ENCODE measurements at places on chromosomes 3 and 15.
A peak's percentile ranks its signal among the peaks of the same experiment; 100 is the strongest.

DNA sequence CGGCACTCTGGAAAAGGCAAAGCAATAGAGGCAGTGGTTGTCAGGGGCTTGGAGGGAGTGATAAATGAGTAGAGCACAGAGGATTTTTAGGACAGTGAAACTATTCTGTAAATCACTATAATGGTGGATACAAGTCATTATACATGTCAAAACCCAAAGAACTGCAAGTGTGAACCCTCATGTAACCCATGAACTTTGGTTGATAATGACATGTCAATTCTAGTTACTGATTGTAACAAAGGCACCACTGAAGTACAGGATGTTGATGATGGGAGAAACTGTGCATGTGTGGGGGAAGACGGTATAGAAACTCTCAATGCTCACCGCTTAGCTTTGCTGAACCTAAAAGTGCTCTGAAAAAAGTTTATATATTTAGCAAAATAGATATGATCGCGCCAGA lies 36.0 kb downstream of the BTLA start:
- no peak for DNase-seq

DNA sequence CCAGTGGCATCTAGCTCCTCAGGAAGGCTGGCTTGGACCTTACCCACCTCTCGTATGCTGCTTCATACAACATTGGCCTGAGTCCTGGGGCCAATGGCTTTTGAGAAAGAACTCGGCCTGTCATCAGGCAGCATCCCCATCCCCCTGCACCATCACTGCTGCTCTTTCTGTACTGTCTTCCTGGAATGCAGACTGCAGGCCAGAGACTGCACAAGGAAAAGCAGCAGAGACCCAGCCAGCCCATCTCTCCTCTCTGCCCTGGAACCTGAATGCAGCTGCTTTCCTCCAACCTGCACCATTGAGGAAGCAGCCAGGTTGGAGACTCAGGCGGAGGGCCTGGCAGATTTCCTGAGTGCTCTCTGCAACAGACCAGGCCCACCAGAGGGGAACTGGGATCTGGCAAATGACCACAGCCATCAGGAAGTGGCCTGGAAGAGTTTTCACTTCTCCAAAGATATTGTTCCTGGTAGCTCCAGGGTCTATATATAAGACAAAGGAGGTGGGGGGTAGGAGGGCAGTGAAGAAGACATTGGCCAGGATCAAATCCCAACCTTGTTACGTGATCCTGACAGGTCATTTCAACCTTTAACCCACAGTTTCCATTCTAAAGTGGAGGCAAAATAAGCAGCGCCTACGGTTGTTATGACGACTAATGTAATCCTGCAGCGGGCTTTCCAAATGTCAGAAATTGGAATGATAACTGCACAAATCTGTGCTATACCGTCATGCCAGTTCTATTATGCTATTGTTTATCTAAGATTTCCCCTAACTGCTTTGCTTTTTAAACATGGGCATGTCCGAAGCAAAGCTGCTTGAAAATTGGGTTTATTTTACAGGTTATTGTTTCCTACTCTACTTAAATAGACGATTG lies 24.4 kb upstream of the RAB7A start:
- DNase-seq = no peak

DNA sequence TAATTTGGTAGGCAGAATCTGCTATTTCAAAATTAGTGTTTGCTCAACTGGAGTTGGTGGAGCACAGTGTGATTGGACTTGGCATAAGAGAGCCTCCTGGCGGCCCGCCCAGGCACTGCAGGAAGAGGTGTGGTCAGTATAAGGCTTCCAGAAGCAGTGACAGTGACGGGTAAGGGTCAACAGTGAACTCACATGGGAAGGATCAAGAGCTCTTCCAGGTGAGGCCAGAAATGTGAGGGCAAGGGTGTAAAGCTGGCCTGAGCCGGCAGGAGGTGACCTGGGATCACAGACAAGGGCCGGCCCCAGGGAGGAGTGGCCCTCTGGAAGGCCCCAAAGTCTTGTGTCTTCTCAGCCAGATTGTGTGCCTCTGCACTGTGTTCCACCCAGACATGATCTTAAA lies 93.2 kb upstream of the RNF7 start:
- peak; percentile 31 for DNase-seq

- no peak for DNase-seq
Observed at GRCh38 chr15:45149060-45149459, 19.3 kb downstream of the DUOX1 start.

GRCh38 chr3:137852391-137852830 lies 88.3 kb downstream of the SOX14 start:
- no peak for DNase-seq

- DNase-seq = no peak
Observed at GRCh38 chr3:45939341-45939771, 3.9 kb upstream of the CXCR6 start.

GRCh38 chr3:186330772-186331460 lies 31.1 kb downstream of the DGKG start:
- no peak for DNase-seq

- no peak for DNase-seq
Observed at GRCh38 chr3:51398595-51399310, 7.7 kb downstream of the RBM15B start.

DNA sequence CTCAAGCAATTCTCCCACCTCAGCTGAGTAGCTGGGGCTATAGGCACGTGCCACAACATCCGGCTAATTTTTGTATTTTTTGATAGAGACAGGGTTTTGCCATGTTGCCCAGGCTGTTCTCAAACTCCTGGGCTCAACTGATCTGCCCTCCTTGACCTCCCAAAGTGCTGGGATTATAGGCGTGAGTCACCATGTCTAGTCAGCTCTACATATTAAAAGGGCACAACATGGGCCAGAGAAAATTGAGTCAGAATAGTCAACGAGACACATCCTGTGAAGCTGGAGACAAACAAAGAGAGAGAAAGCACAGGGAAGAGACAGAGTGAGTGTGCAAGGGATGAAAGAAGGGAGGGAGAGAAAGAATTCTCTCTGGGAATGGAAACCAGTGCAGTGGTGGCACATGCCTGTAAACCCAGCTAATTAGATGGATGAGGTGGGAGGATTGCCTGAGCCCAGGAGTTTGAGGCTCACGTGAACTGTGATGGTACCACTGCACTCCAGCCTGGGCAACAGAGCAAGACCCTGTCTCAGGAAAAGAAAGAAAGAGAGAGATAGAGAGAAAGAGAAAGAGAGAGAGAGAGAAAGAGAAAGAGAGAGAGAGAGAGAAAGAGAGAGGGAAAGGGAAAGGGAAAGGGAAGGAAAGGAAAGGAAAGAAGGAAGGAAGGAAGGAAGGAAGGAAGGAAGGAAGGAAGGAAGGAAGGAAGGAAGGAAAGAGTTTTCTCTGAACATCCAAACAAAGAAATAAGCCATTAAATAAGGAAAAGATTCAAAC lies 107.2 kb upstream of the SLC25A36 start:
- DNase-seq = no peak

DNA sequence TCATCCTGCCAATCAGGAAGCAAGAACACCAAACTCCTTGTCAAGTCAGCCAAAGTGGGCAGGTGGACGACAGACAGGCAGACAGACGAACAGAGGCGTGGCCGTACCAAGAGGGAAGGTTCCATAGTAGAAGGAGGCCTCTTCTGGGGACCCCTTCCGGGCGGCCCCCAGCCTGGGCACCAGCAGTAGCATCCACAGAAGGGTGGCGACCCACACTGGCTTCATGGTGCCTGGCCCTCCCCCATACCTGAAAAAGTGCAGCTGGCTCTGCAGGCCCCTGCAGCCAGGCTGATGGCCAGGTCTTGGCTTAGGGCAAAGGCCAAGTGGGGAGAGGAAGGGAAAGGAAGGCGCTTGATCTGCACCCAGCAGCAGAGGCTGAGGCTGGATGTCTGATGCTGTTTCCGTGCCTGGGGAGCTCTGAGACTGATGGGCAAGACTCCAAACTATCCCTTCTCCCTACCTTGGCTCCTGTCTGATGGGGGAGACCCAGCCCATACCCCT lies 607 bp downstream of the LCTL start:
- DNase-seq = no peak

- no peak for DNase-seq
Observed at GRCh38 chr3:11385891-11386290, 113.7 kb downstream of the ATG7 start.

GRCh38 chr3:78659386-78659987 lies 1108.3 kb downstream of the ROBO1 start:
- peak; percentile 9 for DNase-seq

- DNase-seq = no peak
Observed at GRCh38 chr3:144128108-144128892, 156.7 kb downstream of the DIPK2A start.

DNA sequence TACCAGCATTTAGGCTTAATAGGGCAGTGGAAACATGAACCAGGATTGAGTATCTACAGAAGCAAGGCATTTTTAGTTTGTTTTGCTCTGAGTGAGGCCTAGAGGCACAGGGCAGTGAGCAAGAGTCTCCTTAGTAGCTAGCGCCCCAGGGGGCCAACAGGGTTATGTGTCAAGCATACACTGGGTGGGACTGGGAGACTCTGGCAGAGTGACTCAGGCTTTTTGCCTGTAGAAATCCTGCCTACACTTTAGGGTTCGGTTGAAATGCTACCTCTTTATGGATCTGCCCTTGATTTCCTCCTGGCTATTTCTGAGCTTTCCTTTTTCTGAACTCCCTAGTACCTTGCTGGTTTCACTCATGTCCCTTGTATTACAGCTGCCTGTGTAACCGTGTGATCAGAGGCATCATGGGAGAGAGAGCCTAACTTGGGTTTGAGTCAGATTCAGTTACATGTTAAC lies 72.2 kb downstream of the TOP2B start:
- DNase-seq = no peak

- DNase-seq = no peak
Observed at GRCh38 chr3:110066206-110066605, 728.9 kb upstream of the DPPA4 start.

DNA sequence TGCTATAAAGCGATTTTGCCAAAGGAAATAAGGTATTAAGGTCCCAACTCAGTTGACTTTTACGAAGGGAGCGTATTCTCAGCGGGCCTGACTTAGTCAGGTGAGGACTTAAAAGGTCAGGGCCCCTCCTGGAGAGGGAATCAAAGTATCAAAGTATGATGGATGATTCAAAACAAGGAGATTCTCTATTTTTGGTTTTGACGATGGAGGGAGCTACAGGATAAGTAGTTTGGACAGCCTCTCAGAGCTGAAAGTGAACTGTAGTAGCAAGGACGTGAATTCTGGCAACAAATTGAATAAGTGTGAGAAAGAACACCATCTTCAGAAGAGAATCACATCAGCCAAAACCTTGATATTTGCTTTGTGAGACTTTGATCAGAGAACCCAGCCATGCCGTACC lies 1186.5 kb downstream of the SI start:
- DNase-seq = no peak

DNA sequence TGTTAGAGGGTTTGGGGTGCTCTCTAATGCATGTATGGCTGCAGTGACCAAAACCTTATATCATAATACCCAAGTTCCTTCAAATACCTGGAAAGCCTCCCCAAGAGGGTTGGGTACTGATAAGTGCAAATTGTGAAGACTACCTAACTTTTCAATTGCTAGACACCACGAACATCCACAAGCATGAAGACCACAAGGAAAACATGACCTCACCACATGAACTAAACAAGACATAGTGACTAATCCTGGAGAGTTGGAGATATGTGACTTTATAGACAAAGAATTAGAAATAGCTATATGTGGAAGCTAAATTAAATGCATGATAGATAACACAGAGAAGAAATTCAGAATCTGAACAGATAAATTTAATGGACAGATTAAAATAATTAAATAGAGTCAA lies 23.9 kb upstream of the AADACL2 start:
- DNase-seq = no peak

DNA sequence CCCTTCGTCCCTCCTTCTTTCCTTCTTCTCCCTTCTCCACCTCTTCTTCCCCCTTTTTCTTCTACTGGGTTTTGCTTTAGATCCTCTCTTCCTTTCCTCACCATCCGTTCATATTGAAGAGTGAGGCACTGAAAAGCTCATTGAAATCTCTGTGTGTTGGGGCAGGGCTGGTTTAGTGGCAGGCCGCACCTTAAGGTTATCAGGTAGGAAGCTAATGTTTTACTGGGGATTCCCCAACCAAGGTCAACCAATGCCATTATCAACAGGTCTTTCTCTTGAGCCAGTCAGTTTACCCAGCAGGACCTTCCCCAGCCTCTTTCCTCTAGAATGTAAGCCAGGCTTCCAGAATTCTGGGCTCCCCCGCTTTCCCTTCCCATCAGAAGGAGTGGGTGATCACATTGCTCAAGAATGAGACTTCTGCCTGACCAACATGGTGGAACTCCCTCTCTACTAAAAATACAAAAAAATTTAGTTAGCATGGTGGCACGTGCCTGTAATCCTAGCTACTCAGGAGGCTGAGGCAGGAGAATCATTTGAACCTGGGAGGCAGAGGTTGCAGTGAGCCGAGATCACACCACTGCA lies 11.5 kb upstream of the VPS8 start:
- DNase-seq = no peak

- no peak for DNase-seq
Observed at GRCh38 chr3:134846911-134847317, 51.9 kb downstream of the EPHB1 start.

DNA sequence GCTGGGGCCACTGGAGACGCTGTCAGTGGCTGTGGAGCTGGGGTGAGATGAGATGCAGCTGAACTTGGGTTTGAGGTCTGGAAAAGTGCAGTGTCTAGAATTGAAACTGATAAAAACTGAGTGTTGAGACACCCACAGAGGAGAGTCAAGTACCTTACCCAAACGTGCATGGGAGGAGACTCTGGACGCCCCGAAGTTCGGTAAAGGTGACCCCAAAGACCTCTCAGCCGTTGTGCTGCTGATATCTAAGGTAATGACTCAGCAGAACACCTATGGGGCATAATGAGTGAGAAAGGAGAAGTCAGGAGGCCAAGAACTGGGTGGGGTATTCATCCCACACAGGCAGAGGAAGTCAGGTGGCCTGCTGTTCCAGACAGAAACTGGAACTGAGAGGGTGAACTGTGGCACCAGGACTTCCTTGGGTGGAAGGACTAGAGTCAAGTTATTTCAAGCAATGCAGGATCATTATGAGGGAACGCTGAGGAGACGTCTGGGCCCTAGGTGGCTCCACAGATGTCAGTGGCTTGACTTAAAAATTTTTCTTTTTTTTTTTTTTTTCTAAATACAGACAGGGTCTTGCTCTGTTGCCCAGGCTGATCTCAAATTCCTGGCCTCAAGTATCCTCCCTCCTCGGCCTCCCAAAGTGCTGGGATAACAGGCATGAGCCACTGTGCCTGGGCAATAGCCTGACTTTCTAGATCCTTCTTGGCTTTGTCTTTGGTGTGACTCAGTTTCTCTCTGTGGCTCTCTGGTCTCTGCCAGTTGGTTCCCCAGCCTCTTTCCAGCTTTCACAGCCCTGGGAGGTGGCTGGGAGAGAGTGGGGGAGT lies 67.6 kb upstream of the GCNT3 start:
- DNase-seq = no peak
